Type B pancreatic cell (in vitro differentiated cells): ENCODE measurements at places on chromosomes 12 and 14.

DNA sequence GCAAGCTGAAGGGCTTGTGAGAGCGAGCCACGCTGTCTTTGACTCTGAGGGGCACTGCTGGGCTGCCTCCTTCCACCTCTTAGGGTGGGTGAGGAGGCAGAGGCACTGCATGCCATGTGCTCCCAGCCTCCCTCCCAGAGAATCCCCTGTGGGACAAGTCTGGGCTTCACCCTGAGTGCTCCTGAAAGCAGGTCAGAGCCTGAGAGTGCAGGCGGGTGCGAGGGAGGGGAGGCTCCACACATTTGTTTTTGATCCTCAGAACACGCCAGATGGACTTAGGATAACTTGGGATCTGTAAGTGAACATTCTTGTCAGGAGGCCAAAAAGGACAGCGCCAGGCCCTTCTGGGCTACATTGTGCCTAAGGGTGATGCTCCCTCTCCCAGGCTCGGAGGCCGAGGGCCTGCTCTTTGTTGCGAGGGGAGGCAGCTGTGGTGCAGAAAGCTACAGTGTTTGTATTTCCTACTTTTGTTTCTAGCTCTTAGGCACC is 155.4 kb downstream of the TMX1 start:
- DNase-seq, result no peak

DNA sequence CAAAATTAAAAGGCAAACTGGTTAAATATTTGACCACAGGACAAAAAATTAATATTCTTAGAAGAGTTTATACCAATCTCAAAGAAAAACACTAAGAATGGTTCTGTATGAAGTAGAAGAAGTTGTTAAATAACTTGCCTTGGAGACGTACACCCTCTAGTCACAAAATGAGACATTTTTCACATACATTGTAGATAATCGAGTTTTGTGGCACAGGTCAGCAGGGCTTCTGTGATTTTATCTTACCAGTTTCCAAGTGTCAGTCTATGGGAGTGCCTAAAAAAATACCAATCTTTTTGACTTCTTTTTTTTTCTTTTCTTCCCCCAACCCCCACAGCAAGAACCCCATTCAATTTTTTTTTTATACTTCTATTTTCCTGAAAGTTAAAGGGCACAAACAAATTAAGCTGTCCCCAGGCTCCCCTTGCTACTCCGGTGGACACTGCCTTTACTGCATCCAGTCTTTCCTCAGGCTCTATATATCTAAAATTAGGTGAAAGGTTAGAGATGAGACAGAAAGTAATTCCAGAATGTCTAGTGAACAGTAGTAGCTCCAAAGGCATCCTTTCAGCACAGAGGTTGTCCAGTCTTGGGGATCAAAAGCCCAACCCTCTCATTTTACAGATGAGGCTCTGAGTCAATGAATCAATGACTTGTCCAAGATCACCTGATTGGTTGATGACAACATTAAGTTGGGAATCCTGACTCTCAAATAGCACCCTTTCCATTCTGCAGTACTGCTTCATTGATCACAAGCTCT is 6.2 kb downstream of the LIMA1 start:
- no peak for DNase-seq

DNA sequence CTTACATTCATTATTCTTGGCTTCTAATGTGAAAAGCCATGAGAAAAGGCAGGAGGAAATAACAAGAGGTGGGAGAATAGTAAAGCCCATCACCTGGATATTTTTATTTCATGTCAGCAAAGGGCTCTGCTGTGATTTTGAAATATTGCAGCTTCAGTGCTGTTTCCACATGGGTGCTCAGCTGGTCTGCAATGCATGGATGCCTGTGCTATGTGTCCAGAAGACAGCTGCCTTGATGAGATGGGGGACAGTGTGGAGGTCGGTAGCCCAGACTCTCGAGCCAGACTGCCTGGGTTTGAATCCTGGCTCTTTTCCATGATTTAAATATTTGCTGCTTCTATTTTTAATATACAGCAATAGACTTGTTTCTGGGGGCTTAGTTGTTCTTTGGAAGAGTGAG is 477.5 kb upstream of the GARIN6 start:
- DNase-seq, result no peak

- DNase-seq, result no peak
These were observed 25.2 kb upstream of the OAS1 start for GRCh38 chr12:112881602-112882001.

DNA sequence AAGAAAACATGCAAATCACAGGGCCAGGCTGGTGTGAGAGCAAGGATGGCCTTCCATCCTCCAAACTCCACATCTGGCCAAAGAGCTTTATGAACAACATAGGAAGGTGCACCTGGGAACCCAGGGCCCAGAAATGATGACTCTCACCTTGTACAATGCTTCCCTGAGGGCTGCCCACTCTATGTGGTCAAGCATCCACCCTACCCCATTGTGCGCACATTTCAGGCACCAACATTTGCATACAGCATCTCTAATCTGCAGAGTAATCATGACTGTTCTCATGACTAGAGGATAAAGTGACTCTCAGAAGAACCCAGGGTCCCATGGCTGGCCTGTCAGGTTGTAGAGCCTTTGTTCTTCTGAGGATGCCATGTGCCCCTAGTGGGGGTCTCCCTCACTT is 57.2 kb upstream of the NTF3 start:
- DNase-seq, result no peak

GRCh38 chr14:54570047-54570446 is 3.1 kb downstream of the SAMD4A start:
- no peak for DNase-seq

- DNase-seq, result no peak
These were observed 42.1 kb upstream of the GXYLT1 start for GRCh38 chr12:42186793-42187192.

DNA sequence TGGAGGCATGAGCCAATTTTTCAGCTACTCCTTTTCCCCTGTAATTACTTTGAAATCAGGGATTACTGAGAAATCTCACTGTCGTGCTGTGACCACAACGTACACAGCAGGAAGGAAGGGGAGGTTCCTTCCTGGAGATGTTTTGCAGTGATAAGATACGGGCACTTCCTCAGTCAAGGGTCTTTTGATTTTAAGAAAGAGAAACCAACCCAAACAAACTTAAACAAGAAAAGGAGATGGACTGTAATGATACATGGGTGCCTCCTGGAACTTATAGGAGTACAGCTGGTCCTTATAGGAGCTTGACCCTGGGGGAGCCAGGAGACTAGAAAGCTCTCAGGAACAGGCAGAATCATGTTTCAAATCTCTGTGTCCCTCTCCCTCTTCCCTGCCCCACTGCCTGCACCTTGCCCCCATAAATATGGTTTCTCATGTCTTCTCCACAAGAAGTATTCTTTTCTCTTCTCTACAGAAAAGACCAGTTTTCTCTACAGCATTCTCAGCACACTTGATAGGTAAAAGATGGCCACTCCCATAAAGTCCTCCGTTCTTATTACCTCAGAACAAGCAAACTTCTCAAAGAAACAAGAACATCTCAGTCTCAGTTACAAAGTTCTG is 281.1 kb upstream of the AMIGO2 start:
- DNase-seq, result no peak

DNA sequence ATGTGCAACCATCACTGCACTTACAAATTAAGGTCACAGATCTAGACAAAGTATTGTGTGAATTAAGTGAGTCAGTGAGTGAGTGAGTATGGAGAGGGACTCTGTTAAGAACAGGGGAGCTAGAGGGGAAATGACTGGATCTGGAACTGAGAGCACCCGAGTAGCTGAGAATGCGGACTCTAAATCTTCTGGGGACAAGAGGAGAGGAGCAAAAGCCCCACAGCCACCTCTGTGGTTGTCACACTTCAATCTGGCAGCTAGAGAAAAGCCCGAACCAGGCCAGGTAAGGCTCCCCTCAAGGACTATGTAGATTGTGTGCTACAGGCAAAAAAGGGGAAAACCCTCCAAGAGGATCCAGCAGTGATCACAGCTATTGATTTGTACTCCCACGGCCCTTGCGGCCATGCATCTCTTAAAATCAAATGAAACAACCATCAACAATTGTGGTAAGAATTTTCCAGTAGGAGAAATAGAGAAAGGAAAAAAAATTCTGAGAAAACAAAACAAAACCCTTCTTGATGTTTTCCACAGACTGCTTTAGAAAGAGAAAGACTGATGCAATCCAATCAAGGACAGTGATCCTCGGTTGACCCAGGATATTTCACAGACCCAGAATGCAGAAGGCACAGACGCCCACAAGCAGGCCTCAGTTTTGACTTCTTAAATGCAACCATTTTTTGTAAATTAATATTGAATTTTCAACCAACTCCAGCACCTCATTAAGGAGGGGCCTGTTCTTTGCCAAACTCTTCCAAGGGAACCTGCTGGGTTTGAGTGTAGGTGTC is 109.6 kb downstream of the SLC38A6 start:
- no peak for DNase-seq

DNA sequence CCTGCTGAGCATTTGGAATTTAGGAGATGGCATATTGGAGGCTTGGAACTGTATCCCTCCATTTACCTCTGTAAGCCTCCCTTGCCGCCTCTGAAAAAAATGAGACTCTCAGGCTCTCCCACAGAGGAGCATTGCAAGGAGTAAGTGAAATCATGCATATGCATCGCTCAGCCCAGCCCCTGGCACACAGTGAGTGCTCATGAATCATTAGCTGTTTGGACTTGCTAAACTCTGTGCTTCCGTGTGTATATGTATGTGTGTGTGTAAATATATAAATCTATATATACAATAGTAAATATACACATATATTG is 17.1 kb upstream of the TBX3 start:
- no peak for DNase-seq

GRCh38 chr12:32604565-32604964 is 74.5 kb upstream of the DNM1L start:
- DNase-seq, result no peak

DNA sequence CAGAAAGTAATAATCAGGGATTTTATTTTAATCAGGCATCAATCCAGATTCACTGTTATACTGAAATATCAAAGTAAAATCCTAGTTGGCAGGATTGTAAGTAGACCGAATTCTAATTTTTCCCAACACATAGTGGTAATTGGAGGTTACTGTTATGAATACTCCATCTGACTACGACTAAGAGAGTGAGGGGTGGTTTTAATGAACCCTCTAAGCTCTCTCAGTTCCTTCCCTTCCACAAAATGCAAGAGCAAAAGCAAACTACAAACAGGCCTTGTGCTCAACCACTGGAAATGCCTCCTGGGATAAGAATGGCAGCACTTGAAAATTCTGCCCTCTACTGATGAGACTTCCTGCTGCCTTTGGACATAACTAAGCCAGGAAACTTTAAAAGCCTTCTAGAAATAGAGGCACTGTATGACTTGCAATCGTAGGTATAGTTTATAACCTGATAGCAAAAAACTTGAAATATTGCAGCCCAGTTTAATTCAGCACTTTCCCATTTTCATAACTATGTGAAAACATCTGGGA is 184.8 kb downstream of the SLC16A7 start:
- no peak for DNase-seq

GRCh38 chr14:53539489-53540126 is 386.5 kb upstream of the DDHD1 start:
- peak; percentile 81 for DNase-seq

- no peak for DNase-seq
These were observed 80.0 kb downstream of the BTG1 start for GRCh38 chr12:92065639-92066038.

DNA sequence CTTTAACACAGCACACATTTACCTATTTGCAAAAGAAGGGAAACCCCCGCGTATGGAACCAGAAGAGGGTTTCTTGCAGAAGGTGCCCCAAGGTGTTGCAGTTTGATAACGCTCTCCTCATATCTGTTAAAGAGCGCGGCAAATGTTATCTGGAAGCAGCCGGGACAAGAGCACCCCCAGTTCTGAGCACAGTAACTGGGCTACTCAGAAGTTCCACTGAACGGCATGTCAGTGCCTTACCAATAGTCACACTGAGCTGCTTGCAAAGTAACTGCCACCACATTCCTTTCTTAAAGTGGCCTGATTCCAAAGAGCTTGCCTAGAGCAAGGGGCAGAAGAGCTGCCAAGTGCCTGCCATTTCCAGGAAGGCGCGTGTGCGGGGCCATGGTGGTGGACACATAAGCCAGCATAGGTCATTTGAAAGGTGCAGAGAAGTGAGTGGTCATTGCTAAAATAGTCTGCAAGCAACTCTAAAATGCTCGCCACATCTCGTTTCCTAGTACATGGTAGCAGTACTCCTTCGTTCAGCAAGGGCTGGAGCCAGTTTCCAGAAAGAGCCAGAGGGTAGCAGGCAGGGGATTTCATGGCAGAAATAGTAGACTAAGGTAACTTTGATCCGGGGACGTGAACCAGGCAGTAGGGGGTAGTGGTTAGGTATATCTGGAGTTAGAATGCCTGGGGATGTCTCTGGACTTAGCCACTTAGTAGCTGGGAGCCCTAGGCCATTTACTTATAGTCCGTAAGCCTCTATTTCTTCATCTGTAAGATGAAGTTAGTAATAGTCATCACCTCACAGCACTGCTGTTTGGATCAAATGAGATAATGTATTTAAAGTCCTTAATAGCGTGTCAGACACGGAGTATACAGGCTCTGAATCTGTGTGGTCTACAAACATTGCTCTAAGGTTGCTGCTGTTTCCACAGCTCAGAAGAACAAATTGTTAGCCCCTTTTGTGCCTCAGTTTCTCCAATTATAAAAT is 37.6 kb downstream of the SPTB start:
- no peak for DNase-seq

GRCh38 chr14:21109377-21110138 is 8.7 kb downstream of the TMEM253 start:
- no peak for DNase-seq

DNA sequence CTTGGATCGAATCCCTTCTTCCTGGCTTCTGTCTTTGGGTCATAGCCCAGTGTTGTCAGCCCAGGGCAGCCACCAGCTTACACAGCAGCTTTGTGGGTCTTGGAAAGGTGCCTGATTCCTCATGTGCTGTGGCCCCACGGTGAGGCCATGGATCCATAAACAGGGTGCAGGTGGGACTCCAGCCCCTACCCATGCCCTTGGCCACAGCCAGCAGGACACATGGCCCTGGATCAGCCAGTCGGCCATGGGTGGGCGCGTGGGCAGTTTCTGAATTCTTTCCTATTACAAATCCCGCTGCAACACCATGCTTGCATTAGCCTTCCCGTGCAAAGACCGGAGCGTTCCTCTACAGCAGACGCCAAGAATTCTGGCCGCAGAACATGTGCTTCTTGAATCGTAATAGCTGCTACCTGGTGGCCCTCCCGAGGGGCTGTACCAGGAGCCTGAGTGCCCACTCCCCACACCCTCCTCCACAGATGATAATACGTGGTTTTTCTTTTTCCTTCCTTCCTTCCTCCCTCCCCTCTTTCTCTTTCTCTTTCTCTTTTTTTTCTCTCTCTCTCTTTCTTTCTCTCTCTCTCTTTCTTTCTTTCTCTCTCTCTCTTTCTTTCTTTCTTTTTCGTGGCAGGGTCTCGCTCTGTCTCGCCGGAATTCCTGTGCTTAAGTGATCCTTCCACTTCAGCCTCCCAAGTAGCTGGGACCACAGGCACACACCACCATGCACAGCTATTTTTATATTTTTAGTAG is 2.9 kb upstream of the MMP17 start:
- no peak for DNase-seq

DNA sequence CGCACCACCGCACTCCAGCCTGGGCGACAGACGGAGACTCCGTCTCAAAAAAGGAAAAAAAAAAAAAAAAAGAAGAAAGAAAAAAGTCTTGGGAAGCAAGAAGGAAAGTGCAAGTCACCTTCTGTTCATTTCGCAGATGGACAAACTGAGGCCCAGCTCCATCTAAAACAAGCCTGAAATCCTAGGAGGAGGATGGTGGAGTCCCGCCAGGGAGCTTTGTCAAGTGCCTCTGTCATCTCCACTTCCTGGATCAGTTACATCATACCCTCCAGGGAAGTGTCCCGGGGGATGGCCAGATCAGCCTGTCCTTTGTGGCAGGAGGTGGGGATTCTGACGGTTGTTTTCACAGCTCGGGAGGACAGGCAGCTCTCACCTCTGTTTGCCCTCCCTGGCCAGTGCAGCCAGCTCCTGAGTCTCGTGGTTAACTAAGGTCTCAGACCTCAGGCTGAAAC is 8.7 kb upstream of the SDSL start:
- DNase-seq, result no peak

- no peak for DNase-seq
These were observed 87.2 kb downstream of the ZFC3H1 start for GRCh38 chr12:71576496-71576895.
